ENCODE measurements at places on chromosomes 11 and 22.

GRCh38 chr11:133232665-133233064, 299.6 kb downstream of the OPCML start:
- no peak for DNase-seq

DNA sequence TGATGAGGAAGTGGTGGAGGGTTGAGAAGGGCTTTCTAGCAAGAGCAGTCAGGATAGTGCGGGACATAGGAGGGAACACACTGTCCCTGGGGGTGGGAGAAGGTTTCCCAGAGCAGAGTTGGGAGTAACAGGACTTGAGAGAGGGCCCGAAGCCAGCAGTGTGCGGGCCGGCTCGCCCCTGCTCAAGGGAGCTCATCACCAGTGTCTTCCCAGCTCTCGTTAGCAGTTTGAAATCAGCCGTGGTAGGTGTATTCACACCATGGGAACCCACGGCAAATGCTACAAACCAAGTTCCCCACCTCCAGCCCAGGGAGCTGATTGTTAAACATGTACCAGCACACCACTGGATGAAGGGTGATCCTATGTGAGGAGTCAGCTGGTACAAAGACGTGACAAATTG, 66.2 kb upstream of the EIF3D start:
- DNase-seq = no peak

DNA sequence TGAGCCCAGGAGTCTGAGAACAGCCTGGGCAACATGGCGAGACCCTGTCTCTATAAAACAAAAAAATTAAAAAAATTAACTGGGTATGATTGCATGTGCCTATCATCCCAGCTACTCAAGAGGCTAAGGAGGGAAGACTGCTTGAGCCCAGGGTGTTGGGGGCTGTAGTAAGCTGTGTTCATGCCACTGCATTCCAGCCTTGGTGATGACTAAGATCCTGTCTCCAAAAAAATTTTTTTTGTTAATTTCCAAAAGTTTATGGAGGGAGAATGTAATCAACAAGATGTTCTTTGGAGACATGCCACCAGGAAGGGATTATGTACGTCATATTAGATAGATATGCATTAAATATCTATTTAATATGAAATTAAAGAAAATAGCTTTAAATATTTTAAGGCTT, 267.5 kb downstream of the SBF2 start:
- no peak for DNase-seq

GRCh38 chr11:123525097-123525496, 95.0 kb downstream of the GRAMD1B start:
- DNase-seq = no peak

GRCh38 chr11:117766576-117766975, 30.4 kb downstream of the DSCAML1 start:
- no peak for DNase-seq

GRCh38 chr22:38313384-38313955, 3.8 kb downstream of the CSNK1E start:
- DNase-seq = no peak

DNA sequence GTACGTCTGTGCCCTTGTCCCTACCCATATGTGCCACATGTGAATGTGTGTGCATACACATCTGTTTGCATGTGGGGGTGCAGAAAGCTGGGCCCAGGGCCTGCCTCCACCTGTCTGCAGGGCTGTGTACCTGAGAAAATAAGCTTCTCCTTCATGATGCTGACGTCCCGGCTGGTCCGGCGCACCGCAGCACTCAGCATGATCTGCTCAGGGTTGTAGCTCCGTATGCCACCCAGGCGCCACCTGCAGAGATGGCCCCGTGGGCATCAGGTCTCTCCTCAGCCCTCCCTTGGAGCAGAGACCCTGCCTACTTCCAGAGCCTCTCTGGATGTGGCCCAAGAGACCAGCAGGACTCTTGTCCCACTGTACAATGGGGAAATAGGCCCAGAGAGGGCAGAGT, 3.8 kb upstream of the KLHL35 start:
- DNase-seq = no peak

GRCh38 chr11:2928605-2929530, at the start of gene PHLDA2:
PHLDA2 (minus strand) TSS chr11:2929420; CDS start chr11:2929364, 56 bp downstream.
- no peak for DNase-seq

GRCh38 chr11:40885250-40885954, 574.0 kb downstream of the LRRC4C start:
- no peak for DNase-seq

GRCh38 chr11:88104408-88104807, 70.8 kb downstream of the RAB38 start:
- no peak for DNase-seq

DNA sequence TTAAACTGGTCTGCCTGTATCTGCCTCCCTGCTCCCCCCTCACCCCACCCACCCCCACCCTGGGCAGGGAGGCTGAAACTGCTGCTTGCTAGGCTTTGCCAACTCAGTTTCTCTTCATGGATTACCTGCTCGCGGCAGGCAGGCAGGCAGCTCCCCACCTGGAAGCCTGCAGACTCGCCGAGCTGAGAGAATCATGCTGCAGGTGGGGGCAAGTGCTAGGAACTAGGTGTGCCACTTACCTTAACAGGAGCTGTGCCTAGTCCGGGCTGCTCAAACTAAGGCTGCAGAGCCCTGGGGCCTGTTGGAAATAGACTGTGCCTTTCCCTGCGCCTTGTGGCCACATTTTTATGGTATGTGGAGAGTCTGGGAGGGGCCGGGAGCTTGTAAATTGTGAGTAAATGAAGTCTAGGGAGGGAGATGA, 30.3 kb downstream of the MARK2 start:
- no peak for DNase-seq

GRCh38 chr11:63553759-63554158, 9.4 kb downstream of the PLAAT2 start:
- DNase-seq = no peak

DNA sequence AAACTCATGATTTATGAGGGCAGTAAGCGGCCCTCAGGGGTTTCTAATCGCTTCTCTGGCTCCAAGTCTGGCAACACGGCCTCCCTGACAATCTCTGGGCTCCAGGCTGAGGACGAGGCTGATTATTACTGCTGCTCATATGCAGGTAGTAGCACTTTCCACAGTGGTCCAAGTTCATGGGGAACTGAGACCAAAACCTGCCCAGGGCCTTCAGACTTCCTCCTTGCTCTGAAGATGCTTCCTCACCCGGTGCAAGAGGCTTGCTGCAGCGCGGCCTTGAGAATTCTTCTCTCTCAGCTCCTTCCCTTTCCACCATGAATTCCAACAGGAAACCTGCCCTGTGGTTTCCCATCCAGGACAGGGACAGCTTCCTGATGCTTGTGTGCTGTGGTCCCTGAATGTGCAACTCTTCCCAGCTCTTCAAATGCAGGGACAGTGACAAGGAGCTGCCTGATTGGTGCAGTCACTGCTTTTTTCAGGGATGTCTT, 53.9 kb downstream of the GGTLC2 start:
- DNase-seq = no peak

- DNase-seq = no peak
Observed at GRCh38 chr22:39624501-39624821, 53.9 kb downstream of the CACNA1I start.

DNA sequence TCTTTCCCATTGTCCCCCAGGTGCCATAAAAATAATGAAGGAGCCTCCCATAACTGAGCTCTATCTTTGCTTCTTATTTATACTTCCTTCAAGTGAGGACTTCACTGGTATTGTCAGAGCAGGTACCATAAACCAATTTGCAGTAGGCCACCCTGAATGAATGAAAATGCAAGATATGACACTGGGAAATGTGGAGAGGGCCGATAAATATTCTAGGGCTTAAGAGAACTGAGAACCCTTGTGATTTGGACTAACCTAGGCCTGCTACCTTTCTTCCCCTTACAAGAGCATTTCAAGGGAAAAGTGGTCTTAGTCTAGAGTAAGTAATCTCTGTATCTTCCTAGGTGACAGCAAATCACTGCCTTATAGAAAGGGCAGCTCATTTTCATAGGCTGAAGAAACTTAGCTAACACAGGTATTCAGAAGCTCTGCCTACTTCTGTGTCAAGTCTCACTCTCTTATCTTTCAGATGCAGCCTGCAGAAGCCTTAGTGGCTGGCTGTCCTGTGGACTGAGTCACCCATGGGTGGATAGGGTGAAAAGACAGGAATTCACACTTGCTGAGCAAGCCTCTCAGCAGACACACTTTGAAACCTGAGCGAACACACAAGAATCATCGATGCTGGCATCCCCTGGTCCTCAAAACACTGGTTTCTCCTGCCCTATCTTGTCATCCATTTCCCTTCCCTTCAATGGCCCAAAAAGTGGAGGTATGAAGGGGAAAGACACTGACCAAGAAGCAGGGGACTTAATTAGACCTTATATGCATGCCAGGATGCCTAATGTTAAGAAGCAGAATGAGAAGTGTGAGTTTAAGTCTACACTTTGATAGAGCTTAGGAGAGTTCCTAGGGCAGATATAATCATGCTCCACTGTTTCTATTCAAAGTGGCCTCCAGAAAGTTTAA, 15.2 kb downstream of the NRIP3 start:
- no peak for DNase-seq

- DNase-seq = no peak
Observed at GRCh38 chr11:31558001-31558400, 48.4 kb downstream of the ELP4 start.

- no peak for DNase-seq
Observed at GRCh38 chr11:67252831-67253239, 13.4 kb upstream of the GRK2 start.

GRCh38 chr11:47192111-47192510, 5.9 kb upstream of the PACSIN3 start:
- no peak for DNase-seq

DNA sequence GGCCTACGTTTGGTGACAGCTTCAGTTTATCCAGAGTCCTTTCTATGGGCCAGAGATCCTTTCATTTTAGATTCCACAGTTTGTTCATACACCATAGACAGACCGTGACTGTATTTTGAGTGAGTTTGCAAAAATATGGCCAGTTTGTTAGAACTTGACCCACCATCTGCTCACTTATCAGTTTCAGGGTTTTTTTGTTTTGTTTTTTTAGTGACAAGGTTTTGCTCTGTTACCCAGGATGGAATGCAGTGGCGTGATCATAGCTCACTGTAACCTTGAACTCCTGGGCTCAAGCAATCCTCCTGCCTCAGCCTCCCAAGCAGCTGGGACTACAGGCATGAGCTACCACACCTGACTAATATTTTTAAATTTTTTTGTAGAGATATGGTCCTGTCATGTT, 9.1 kb upstream of the CKAP5 start:
- no peak for DNase-seq

Data from esophagus squamous epithelium (tissue), 5 donors.